ENCODE measurements at places on chromosomes 6 and 20.

DNA sequence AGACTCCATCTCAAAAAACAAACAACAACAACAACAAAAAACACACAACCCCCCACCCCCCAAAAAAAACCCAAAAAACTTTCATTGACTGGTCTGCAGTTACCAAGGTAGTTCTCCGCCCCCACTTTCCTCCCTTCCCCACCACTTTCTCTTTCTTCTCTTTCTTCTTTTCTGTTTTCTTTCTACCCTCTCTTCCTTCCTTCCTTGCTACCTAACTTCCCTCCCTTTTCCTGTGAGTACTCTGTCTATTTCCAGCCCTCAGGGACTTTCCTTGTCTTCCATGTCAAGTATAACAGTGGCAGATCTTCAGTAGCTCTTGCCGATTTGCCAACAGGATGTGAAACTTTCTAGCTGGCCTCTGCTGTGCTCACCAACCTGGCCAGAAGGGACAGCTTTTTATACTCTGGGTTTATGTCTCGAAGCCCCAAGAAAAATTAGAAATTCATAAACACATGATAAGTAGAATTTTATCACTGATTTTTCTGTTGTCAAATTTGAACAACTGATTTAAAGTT is 399.5 kb downstream of the QKI start:
- DNase-seq = no peak

GRCh38 chr20:25394276-25394675 is 3.6 kb upstream of the ABHD12 start:
- DNase-seq = no peak

DNA sequence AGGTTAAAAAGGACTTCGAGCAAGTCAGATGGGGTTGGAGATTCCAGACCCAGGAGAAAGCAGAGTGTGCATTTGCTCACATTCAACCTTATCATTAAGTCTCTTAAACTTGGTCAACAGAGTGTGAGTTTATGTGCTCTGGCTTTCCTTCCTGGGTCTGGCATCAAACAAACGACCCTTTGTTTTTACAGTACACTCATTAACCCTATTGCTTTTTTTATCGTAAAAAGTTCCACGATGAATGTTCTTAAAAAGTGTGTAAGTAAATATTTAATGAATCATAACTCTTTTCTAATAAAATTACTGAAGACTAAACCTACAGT is 2.5 kb downstream of the FYN start:
- DNase-seq = no peak

DNA sequence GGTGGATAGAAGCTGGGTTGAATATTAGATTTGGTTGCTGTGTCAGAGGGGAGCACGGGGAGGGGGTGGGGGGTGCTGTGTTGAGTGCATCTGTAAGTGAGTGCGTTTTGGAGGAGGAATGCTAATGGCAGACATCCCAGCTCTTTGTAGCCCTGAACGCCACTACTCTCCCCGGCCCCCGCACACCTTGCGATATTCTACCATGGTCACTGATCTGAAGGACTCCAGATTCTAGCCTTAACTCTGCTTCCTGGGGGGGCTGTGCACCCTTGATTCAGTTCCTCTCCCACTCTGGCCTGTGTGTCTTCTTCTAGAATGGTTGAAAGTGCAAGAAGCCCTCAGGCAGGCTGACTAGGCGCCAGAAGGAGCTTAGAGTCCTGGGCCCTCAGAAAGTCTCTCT is 7.1 kb downstream of the GLP1R start:
- DNase-seq = no peak

DNA sequence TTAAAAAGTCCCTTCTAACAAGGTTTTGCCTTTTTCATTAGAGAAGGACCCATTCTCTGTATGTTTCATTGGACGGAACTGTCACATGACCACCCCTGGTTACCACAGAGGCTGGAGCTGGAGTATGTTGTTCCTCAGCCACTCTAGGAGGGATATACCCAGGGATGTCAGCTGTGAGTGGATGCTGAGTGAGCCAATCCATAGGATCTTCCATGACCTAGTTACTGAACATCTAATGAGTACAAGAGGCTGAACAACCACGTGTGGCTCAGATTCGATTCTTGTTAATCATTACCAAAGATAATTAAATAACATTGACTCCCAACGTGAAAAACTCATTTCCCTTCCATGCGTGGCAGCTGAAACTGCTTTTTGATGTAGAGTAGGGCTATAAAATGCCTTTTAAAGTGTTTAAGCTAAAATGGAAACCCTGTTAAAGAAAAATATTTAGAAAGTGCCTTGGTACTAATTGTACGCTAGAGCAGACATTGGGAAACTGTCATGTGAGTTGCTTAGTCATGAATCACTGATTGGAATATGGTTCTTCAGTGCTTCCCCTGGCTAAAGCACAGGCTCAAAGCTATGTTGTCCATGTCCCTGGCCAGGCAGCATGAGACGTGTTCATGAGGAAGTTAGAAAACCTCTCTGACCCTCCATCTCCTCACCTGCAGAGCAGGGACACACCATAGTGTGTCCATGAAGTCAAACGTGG is 256.1 kb downstream of the ZNF217 start:
- no peak for DNase-seq

- DNase-seq = no peak
Observed at GRCh38 chr6:156554160-156554559, 223.0 kb upstream of the ARID1B start.

GRCh38 chr20:37944456-37944981 is 41.6 kb downstream of the VSTM2L start:
- no peak for DNase-seq

DNA sequence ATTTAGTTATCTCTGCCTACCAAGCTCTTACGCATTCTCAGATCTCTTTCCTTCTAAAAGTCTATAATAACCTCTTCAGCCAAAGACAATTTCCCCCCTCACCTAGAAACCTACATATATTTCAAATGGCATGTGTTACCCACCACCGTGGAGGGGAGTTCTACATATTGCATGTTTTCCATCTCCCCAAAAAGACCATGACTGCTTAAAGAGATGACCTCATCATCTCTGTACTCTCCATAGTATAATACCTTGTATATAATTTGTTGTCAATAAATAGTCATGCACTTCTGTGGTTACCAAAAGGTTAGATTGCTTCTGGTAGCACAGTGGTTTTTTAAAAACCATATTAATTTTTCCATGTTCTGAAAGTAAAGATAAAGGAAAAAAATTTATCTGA is 148.4 kb downstream of the TBX18 start:
- no peak for DNase-seq

DNA sequence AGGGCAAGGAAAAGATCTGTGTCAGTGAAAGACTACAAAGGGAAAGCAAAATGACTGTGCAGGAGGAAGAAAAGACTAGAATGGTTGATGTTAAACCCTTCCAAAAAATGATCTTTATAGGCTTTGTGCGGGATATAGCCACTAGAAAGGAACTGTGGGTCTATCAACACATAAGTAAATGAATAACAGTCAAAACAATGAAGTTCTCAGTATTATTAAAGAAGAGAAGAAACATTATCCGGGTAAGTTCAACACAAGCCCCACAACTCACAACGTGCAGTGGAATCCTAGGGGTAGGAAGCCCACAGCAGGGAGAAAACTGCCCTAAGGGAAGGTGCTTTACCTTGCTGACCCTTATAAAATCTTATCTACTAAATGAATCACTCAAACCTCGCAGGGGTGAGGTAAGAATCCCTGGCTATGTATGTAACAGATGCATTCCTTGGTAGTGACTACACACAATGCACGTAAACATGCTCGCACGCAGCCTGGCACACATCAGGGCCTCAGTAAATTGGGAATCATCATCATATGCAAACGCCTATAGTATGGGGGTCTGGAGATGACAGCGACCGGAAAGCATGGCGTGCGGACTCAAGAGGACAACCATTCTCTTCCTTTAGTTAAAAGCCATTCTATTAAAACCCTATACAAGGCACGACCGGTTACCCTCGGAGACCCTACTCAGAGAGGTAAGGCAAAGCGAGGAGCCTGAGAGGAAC is 11.3 kb downstream of the TFAP2A start:
- no peak for DNase-seq

DNA sequence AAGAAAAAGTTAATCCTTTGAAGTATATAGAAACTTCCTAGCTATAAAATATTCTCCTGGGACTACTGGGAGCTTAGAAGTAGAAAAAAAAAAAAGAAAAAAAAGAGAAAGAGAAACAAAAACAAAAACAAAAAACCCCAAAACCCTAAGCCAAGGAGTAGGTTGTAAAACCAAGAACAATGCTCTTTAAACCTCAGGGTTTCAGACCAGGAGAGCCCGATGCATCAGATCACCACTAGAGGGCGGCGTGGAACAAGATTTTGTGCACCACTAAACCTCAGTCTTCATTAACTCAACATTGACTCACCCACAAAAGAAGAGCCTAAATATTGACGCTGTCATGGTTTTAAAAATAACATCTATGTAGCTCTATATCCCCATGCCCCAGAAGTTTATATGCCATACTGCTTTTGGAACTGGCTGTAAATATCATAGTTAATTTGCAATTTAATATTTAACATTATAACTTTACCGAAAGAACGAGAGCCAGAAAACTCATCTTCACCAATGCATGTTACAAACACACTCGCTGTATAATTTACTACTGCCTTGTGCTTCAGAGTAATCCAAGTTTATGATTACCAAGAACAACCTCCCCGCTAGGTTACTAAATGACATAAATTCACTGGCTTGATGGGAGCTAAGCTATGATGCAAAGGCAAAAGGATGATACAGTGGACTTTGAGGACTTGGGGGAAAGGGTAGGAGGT is 19.2 kb downstream of the MCUR1 start:
- DNase-seq = peak; percentile 74

DNA sequence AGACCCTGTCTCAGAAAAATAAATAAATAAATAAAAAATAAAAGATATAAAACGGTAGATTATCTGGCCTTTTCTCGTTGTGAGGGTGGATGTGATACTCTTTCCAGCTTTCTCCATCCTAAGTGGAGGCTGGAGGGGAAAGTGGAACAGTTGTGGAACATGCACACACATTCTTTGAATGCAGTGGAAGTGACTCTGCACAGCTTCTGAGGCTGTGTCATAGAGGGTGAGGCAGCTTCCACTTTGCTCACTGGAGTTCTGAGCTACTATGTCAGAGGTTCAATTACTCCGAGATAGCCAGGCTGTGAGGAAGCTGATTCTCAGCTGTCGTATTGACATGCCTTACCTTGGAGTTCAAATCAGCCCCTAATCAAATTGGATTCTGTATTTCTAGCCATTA is 82.2 kb downstream of the CHMP4B start:
- no peak for DNase-seq

DNA sequence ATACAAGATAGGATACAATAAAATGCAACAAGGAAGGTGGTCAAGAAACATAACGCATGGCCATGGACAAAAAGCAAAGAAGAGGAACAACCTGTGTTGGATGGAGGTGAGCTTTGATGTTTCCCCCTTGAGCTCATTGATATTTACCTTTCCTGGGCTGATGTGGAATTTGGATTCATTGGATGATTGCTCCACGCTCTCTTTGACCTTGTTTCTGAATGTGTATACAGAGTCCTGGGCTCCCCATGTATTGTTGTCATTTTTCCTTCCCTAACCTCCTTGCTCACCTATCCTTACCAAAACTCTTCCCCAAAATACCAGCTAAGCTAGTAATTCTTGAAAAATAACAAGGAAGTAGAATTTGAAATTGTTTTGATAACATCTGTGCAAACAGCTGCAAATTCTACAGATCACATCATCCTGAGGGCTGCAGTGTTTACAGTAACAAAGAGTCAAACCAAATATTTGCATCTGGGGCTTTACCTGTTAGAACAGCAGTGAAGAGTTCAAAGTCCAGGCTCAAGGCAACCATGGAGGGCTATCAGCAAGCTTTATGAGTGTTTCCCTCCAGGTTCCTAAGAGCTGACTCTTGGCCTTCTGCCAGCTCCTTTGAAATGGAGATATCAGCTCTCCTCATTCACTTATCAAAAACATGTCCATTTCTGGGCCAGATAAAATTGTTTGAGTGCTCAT is 214.3 kb upstream of the MARCKS start:
- no peak for DNase-seq

DNA sequence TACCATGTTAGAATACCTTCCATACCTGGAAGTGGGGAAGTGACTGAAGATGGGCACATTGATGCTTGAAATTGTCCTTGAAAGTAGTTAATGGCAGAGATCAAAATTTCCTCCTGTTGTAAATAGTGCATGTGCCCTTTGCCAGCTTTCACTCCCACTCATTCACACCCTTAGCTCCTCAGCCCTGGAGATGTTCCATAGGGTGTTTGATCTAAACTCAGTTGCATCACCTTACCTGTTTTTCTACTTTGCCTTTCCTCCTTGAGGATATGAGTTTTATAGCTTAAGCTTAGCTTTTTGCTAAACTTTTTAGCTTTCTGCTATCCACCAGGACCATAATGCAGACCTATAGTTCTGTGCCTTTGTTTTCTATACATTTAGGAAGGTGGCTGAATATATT is 69.0 kb downstream of the CEP57L1 start:
- no peak for DNase-seq

DNA sequence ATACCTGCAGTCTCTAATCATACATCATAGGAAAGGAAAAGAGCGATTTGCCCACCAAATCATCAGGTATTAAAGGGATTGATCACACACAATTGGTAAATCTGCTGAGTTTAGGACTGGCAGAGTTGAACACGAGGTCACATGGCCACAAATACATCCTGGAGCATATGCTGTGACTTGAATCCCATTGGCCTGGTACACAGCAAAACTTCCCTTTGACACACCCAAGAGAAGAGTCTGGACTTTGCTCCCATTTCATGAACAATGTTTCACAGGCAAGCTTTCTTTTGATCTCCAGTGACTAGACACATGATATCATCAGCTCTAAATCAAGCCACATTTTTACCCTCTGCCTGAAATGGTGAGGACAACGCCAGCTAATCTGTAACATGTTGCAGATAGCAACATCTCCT is 117.9 kb downstream of the ISM1 start:
- no peak for DNase-seq

DNA sequence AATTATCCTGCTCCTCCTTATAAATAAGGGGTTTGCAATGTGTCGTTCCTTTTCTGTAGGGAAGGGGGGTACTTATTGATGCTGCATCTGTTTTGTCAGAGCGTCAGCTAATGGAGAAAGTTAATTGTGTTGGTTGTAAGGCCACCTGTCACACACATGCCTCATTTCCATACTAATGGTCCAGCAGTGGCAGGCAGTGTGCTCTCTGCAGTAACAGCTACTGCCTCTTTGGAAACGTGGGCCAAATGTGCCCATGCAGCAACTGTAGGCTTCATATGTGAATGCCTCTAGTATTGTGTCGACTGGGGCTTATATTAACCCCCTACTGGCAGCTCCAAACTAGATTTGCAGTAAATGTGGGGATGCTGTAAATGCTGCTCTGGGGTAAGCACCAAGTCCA is 56.3 kb upstream of the OLIG3 start:
- DNase-seq = no peak

GRCh38 chr20:54626126-54626525 is 150.7 kb downstream of the DOK5 start:
- DNase-seq = no peak

DNA sequence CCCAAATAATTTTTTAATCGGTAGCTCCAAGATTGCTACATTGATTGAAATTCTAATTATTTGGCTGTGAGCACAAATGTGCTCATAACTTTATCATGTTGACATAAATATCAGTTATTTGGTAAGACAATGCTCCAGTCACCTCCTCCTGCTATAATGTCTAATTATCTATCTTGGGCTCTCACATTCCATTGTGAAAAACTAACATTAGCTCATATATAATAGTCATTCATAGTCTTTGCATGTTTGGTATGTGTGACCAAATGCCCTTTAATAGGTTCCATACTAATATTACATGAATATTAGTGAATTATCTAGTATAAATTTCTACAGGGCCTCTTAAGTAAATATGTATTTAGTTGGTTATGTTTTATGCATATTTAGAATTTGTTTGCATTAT is 185.6 kb upstream of the MCHR2 start:
- no peak for DNase-seq
